Stromal cell of bone marrow (primary cell): ENCODE measurements at places on chromosomes 16 and 17.

- no peak for DNase-seq
Measured at GRCh38 chr17:41338961-41339485, 11.6 kb downstream of the KRT33A start.

DNA sequence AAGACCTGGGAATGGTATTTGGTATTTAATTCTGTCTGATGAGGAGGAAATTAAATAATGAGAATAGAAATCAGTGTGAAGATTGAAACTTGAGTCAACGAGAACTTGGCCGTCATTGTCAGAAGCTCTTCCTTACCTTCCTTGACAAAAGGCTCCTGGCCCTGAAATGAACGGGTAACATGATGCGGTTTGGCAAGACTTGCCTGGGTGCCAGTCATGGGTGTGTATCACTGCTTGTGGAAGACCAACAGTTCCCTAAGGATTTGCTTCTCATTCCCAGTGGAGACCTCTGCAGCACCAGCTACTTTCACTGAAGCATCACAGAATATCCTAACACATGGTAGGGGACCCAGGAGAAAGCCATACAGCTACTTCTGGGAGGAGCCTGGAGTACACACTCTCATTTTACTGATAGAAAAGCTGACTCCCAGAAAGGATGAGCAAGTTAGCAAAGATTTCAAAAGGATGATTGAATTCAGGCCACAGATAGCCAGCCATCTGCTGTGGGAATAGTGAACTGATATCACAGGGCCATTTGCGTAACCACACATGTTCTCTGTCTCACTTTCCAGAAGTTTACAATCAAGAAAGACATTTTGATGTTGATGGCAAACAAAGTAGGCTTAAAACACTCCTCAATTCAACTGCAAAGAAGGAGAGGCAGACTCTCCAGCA is 258.1 kb upstream of the SALL1 start:
- no peak for DNase-seq

- peak; percentile 24 for DNase-seq
Measured at GRCh38 chr16:19167710-19168370, at the start of gene SYT17. TSS of gene SYT17 (plus strand) at chr16:19168240. CDS start at chr16:19168647, 407 bp downstream.

GRCh38 chr16:17461951-17462729 is 8.6 kb downstream of the XYLT1 start:
- no peak for DNase-seq

DNA sequence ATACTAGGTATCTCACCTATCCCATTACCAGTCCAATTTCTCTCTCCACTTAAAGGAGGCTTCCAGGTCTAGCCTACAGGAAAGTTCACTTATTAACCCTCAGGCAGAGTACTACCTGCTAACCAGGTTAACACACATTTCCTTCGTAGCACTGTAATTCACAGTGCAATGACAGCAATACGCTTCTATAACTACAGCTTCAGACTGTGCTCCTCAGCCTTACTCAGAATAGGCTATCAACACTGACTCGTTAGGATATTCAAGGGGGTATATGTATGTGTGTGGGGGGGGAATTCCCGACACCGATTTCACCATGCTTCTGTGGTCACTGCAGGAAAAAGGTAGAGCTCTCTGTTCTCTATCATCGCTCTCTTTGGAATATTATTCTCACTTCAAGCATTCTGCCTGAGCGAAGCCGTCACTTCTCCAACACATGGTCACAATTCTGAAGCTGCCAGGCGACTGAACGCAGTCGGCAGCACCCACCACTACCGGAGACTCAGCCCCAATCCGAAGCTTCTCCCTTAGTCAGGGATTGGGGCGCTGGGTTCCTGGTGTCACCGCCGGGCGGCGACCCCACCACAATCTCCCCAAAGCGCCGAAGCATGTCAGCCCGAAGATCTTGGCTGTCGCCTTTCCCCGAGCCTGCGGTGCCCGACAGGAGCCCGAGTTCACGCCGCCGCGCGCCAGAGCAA is 618 bp downstream of the GGA3 start:
- DNase-seq, result no peak

GRCh38 chr17:19579192-19579761 is 45.6 kb downstream of the SLC47A1 start:
- DNase-seq, result no peak

DNA sequence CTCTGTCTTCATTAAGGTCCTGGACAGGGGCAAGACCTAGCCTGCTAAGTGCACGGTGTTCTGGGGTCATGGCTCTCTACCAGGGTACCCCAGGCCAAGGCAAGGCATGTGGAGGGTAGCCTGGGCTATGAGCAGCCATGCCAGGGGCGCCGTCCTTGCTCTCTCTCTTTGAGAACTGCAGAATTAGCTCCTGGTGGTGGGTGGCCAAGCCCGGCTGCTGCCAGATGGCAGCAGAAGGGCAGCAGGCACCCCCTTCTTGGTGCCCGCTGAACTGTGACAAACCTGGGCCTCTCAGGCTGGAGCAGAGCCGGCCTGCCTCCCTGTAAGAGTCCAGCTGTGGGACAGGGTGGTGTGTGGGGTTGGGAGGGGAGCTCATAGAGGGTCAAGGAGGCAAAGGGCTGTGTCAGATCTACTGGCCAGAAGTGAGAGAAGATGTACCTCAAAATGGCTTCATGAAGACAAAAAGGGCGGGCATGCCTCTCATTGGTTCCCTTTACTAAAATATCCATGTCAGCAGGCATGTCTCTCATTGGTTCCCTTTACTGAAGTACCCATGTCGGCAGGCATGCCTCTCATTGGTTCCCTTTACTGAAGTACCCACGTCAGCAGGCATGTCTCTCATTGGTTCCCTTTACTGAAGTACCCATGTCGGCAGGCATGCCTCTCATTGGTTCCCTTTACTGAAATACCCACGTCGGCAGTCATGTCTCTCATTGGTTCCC is 81.7 kb upstream of the SDK2 start:
- DNase-seq, result no peak

DNA sequence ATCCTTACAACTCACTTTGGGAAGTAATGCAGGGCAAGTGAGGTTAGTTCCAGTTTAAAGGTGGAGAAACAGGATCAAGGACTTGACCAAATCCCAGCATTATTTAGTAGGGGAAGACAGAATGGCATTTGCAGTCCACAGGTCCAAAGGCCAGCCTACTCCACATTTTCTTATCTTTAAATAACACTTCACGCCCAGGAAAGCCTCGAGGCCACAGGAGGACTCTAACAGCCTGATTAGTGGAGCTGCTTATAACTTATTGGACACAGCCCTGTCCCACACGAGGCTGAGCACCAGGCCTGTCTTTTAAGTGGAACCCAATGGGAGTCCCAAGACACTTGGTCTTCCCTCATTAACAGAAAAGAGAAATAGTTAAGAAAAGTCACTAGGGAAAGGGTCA is 12.1 kb upstream of the HYDIN start:
- DNase-seq, result no peak

DNA sequence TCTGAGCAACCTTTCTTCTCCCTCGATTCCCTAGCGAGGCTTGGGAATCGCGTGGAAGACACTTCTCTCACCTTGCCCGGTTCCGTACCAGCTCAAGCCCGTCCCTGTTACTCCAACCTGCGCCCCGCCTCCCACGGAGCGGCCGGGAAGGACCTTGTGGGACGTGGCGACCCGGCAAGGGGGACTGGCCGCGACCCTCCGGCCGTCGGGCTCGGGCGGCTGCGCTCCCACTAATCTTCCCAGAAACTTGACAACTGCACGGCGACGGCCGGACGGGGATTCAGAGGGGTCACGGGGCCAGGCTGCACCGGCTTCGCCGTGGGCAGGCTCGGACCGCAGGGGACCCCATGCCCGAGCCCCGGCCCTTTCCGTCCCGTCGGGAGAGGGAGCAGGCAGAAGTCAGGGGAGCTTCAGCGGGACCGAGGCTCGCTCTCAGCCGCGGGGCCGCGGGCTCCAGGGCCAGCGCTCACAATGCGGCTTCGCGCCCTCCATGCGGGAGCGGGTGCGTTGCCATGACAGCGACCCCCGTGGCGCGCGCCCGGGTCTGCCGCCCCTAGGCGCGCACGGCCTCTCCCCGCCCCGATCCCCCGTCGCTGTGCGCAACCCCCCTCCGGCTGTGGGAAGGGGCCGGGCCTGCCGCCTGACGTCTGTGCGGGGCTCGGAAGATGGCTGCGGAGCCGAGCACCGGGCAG is at the start of gene SGSM2:
SGSM2 (plus strand) TSS at position 650 of the 692 bp plus-strand sequence. CDS start 188 bp downstream, outside the sequence.
- DNase-seq, result no peak

DNA sequence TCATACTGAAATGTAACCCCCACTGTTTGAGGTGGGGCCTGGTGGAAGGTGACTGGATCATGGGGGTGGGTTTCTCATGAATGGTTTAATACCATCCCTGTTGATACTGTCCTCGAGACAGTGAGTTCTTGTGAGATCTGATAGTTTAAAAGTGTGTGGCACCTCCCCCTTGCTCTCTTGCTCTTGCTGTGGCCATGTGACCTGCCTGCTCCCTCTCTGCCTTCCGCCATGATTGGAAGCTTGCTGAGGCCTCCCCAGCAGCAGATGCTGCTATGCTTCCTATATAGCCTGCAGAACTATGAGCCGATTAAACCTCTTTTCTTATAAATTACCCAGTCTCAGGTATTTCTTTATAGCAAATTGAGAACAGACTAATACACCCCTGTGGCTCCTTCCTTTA is 40.6 kb downstream of the STAT3 start:
- no peak for DNase-seq

GRCh38 chr17:55735731-55736405 is 13.2 kb upstream of the TMEM100 start:
- DNase-seq, result no peak

- DNase-seq, result no peak
Measured at GRCh38 chr16:86195863-86196630, 297.1 kb downstream of the IRF8 start.

DNA sequence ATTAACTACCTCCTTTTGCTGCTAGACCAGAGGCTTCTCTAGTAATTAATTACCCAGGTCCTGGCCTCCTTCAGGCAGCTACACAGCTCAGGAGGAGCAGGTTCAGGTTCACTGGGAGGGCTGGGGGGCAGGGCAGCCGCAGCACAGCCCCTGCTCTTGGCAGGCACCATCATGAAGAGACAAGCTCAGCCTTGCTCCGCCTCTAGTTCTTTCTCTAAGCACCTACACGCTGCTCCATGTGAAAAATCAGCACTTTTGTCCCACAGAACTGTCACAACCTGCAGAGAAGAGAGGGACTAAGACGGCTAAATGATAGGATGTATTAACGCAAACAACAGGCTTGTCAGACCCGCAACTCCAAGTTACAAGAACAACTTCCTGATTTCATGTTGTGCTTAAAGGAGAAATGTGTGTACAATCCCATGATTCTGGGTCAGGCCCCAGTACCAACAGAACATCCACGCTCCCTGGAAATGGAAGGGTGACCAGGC is 53.4 kb downstream of the GRB2 start:
- DNase-seq, result no peak

DNA sequence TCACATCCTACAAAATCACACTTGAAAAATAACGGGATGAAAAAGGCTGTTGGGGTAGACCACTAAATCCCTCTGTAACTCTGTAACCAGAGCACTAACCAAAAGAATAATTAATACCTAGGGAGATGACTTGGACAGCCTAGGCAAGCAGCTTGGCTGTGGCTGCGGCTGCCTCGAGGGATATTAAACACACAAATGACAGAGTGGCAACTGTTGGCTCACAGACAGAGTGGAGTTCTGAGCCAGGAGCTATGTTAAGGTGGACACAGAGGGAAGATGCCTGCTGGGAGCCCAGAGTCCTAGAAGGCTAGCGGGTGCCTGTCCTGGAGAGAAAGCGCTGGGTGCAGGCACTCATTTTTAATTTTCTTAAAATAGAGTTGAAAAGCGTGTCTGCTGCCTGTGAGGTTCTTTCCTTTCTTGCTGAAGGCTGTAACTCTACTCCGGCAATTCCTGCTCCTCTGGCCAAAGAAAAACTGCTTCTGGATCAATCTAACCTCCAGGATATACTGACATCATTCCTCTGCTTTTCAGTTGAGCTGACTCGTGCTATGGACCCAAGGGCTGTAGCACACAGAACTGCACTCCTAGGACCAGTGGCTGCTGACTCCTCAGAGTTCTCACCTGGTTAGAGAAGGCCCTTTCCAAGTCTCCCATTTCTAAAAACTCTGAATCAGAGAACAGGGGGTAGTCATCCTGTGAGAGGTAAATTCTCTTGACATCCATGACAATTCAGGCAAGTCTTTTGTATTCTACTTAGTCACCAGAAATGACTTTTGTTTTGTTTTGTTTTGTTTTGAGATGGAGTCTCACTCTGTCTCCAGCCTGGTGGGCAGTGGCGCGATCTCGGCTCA is 147.9 kb downstream of the STX8 start:
- no peak for DNase-seq

DNA sequence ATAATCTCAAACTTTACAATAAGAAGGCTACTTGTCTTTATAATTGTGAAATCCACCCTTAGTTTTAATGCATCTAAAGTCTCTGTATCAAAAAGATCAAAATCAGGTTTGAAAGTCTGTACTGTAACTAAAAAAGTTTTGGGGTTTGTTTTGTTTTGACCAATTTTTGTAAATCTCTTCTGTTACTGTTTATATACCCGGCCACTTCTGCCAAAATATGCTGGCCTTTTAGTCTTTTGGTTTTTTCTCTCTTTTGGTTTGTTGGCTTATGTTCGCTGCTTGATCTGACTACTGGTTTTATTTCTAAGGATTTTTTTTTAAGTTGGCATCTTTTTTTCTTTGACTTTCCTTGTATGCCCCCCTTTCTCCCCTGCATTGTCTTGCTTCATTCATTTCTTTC is 655.2 kb downstream of the MAF start:
- no peak for DNase-seq

DNA sequence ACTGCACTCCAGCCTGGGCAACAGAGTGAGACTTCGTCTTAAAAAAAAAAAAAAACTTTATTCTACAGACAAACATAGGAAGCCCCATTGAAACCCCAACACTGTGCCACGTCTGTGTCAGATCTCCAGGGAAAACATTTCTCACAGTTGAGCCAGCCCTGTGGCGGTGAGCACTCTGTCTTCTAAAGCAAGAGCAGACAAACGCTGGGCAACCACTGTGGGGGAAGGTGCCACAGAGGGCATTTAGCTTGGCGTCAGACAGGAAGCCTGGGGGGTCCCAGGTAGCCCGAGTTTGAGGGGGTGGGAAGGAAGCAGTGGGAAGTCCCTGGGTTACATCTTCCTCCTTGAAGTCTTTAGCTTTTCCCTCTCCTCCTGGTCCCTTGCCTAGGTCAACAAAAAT is 16.0 kb downstream of the C17orf100 start:
- no peak for DNase-seq

DNA sequence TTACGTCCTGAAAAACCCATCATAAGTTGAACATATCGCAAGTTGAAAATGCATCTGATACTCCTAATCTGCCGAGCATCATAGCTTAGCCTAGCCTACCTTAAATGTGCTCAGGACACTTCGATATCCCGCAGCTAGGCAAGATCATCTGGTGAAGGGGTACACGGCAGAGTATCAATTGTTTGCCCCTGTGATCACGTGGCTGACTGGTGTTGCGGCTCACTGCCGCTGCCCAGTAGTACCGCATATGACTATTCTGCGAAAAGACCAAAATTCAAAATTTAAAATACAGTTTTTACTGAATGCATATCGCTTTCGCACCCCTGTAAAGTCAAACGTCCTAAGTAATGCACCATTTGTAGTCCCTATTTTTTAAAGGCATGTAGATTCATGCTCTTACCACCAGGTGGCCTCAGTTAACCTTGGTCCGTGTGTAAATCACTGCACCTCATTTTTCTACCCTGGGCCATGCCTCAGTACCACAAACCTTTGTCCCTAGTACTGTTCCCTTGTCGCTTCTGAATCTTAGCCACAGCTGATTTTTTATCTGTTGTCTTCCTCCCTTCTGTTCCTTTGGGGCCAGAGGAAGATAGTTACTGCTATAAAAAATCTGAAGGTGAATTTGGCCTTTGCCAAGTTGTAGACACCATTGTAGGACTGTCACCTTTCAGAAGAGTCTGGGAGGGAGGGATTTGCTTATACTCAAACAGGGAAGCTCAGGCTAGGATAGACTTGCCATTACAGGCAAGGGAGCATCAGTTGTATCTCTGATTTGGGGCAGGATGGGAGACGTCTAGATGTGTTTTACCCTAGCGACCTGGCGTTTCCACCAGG is 34.4 kb downstream of the WWP2 start:
- DNase-seq, result peak; percentile 59
